ENCODE measurements at places on chromosomes 3 and 15. TPM values are rescaled to one million over a fixed set of nuclear protein-coding genes. Genes with fewer than 3 reads are reported as not detected.
A peak's percentile ranks its signal among the peaks of the same experiment; 100 is the strongest.

Gene OPA1
- total RNA-seq: 67.2 TPM

DNA sequence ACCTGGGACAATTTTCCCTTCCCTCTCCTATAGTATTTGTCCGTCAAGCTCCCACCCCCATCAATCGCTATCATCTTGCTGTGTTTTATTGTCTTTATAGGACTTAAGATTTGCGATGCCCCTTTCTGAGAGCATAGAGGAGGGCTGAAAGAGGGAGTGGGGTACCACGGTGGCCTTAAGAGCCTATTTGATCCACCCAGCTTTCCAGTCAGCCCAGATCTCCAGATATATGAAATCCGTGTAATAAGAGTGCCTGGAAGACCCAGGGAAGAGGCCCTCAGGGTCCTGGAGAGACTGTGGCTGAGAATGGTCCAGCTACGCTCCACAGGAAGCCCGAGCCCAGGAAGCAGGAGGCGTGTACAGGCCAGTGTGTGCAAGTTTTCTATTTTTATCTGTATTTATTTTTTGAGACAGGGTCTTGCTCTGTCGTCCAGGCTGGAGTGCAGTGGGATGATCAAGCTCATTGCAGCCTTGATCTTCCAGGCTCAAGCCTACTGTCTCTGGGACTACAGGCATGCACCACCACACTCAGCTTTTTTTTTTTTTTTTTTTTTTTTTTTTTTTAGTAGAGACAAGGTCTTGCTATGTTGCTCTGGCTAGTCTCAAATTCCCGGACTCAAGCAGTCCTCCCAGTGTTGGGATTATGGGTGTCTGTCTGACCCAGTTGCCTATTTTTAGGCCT lies 964 bp upstream of the NCKIPSD start:
- peak overlapping the region; percentile 94 for H3K4me3 ChIP-seq
- peak overlapping the region; percentile 26 for H3K27ac ChIP-seq
- H3K4me1 ChIP-seq: peaks cover 27% of the 10 kb centered on the region
- peaks cover 11% of the 10 kb centered on the region for H3K27me3 ChIP-seq
- peaks cover 27% of the 10 kb centered on the region for H3K36me3 ChIP-seq
- no peak for DNase-seq

- DNase-seq: peak; percentile 74
- no peak overlapping the region for H3K27ac ChIP-seq
- peaks cover 12% of the 10 kb centered on the region for H3K4me1 ChIP-seq
- peaks cover 3% of the 10 kb centered on the region for H3K27me3 ChIP-seq
- no peak overlapping the region for H3K4me3 ChIP-seq
- peaks cover 15% of the 10 kb centered on the region for H3K36me3 ChIP-seq
Measured at GRCh38 chr3:42547401-42547945, 34.3 kb downstream of the SEC22C start.

GRCh38 chr3:64449026-64449425 lies 223.8 kb upstream of the PRICKLE2 start:
- no peak overlapping the region for H3K27ac ChIP-seq
- peaks cover 2% of the 10 kb centered on the region for H3K4me1 ChIP-seq
- H3K27me3 ChIP-seq: peaks cover 11% of the 10 kb centered on the region
- DNase-seq: no peak
- H3K36me3 ChIP-seq: no peaks in the 10 kb centered on the region
- no peak overlapping the region for H3K4me3 ChIP-seq

DNA sequence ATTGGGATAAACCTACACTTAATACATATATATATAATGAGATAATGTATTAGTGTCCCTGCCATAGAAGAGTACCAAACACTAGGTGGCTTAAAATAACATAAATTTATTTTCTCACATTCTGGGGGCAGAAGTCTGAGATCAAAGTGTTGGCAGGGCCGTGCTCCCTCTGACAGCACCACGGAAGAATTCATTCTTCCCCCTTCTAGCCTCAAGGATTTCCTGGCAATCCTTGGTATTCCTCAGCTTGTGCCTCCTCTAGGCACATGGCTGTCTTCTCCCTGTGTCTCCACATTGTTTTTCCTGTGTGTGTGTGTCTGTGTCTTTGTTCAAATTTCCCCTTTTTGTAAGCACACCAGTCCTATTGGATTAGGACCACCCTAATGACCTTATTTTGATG lies 115.2 kb upstream of the AGBL1 start:
- peak overlapping the region; percentile 12 for H3K27ac ChIP-seq
- no peak overlapping the region for H3K4me3 ChIP-seq
- peaks cover 3% of the 10 kb centered on the region for H3K4me1 ChIP-seq
- H3K27me3 ChIP-seq: peaks cover 2% of the 10 kb centered on the region
- no peak for DNase-seq

DNA sequence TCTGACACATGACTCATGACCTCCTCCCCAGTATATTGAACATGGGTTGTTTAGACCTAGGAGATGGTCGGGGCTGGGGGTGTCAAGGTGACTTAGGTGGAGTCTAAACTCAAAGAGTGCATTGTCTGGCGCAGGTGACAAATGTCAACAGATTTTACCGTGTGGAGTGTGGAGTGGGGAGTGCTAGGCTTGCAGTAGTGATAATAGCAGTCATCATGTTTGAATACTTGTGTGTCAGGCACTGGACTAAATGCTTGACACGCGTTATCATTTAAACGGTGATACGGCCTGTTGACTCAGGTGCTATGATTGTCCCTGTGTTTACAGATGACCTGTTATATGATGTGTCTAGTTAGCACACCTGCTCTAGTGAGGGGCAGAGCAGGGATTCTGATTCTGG lies 30.8 kb downstream of the MUC20 start:
- no peak overlapping the region for H3K4me3 ChIP-seq
- no peak overlapping the region for H3K27ac ChIP-seq
- peaks cover 4% of the 10 kb centered on the region for H3K4me1 ChIP-seq
- no peaks in the 10 kb centered on the region for H3K36me3 ChIP-seq

DNA sequence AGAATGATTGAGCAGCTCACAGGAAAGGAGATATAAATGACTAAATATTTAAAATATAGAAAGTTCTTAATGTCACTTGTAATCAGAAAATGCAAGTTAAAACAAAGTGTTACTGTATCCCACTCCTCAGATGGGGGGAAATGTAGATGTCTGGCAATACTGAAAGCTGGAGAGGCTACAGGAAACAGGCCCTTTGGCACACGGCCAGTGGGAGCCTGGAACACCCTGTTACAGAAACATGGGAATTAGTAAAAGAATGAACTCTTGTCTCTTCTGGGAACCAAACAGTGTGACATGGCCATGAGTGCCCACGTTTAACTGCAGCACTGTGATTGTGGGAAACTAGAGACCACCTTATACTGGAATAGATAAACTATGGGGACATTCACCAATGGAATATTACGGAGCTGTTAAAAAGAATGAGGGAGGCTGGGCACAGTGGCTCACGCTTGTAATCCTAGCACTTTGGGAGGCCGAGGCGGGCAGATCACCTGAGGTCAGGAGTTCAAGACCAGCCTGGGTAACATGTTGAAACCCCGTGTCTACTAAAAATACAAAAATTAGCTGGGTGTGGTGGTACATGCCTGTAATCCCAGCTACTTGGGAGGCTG lies 50.2 kb downstream of the CDCP1 start:
- no peak overlapping the region for H3K27ac ChIP-seq
- peaks cover 5% of the 10 kb centered on the region for H3K27me3 ChIP-seq
- H3K4me3 ChIP-seq: no peak overlapping the region
- no peaks in the 10 kb centered on the region for H3K36me3 ChIP-seq

DNA sequence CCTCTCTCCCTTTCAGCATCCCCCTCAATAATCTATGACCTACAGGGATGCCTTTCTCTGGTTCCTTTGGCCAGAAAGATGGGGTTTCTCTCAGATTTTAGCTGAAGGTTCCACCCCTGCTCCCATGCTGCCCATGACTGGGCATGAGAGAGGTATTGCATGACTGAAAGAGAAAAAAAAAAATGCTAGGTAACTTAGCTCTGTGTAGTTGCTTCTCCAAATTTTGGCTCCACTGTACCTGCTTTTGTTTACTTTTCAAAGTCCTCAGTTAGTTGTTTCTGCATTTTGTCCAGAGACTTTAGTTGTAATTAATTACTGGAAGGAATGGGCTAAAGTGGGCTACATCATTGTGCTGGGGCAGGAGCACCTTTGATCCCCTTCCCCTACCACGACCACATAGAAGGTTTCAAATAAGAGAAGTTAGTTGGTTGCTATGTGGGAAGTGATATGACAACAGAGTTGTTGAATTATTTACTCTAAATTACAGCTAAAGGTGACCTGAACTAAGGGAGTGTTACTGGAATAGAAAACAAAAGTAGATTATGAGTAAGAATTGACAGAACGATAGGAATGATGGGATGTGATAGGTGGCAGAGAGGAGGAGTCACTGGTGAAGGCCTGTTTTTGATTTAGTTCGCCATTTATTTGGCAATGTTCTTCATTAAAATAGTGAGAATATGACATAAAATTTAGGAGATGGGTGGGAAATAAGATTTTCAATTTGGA lies 605.4 kb upstream of the NR2F2 start:
- no peaks in the 10 kb centered on the region for H3K4me1 ChIP-seq
- no peak overlapping the region for H3K27ac ChIP-seq
- DNase-seq: no peak
- peaks cover 1% of the 10 kb centered on the region for H3K27me3 ChIP-seq
- no peak overlapping the region for H3K4me3 ChIP-seq

All from endothelial cell (in vitro differentiated cells).